Activated naive CD4-positive, alpha-beta T cell treated with anti-CD3 and anti-CD28 coated beads, Interleukin-2, amount 50 U/mL, for 72 hours (primary cell): ENCODE measurements at places on chromosomes 6 and 20. TPM values are rescaled to one million over a fixed set of nuclear protein-coding genes. Genes with fewer than 3 reads are reported as not detected.

DNA sequence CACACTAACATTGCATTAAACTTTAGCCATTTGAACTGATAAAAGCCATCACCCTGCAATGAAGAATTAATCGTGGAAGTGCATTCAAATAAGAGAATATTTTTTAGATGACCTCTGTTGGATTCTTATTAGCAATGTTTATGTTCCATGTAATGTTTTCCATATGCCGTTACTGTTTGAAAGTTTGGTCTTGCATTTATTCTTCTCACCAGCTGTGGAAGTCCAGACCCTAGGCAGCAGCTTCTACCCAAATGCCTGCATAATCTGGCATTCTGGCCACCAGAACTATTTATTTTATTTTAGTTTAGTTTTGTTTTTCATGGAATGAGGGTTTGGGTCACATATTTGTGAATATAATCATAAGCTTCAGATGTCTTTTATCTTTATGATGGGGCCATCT, 140.4 kb downstream of the SAMD5 start:
- DNase-seq = no peak

GRCh38 chr6:157513004-157513603, 132.1 kb downstream of the ZDHHC14 start:
- DNase-seq = no peak

DNA sequence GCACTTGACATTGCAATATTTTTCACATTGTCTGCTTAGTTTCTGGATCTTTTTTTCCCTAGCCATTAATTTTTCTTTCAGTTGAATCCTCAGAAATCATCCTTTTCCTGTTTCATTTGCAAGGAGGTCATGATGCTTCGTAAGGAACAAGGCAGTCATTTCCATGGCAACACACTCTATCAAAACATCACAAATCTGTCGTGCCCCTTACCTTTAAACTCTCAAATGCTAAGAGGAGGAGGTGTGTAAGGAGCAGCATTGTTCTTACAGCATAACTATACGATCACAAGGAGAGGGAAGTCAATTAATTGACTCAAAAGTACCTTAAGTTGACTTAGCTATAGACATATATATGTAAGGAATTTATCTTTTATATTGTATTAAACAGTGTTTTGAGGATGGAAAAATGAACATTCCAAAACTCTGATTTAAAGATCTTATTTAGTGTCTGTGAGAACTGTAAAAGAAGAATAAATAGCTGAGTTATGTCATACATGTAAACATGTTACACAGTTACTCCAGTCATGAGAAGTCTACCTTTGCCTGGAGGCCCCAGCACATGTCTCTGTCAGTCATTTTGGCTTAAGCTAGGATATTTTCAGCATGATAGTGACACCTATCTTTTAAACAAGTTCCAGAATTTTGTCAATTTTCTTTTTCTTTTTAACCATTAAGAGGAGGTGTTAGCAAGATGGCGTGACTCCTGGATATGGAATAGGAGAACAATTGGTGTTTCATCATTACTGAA, 41.6 kb downstream of the CDKAL1 start:
- no peak for DNase-seq

- DNase-seq = no peak
These were observed 7.1 kb downstream of the PLTP start for GRCh38 chr20:45904583-45905504.

- DNase-seq = no peak
These were observed 49.1 kb upstream of the PRDM1 start for GRCh38 chr6:106037060-106037459.

DNA sequence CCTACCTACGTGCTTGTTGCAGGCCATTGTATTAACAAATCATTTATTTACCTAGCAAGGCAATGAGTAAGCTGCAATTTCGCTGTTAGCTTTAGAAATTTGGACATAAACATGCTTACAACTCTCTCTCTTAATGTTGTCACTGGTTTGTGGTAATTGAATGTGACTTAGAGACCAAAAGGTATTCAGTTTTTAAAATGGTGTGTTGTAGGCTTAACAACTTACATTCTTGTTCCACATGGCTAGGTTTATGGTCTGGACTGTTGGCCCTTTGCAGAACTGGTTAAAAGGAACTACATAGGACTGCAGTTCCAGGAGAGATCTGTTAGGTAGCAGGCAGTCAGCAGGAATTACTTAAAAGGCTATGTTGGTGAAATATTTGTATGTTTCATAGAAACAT, 10.3 kb upstream of the CTAGE9 start:
- DNase-seq = no peak

GRCh38 chr6:41836660-41837052, 49.2 kb downstream of the TOMM6 start:
- no peak for DNase-seq

TRDN gene
- not detected for total RNA-seq

CST4 gene
- total RNA-seq = not detected

DNA sequence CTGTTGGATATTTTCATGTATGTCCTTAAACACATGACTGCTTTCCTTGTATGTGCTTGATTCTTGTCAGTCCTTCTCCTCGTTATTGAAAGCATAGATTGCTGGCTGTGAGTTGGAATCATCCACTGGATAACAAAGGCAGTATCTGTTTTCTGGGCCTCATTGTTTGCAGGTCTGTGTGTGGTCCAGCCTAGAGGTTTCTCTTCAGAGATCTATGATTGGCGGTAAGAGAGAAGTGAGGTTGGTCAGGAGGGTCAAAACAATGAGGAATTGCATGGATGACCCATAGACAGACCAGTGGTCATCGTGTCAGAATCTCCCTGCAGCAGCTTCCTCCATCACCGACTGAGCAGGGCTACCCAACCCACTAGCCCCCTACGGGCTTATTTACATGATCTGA, 915.0 kb downstream of the KIF16B start:
- DNase-seq = no peak

DNA sequence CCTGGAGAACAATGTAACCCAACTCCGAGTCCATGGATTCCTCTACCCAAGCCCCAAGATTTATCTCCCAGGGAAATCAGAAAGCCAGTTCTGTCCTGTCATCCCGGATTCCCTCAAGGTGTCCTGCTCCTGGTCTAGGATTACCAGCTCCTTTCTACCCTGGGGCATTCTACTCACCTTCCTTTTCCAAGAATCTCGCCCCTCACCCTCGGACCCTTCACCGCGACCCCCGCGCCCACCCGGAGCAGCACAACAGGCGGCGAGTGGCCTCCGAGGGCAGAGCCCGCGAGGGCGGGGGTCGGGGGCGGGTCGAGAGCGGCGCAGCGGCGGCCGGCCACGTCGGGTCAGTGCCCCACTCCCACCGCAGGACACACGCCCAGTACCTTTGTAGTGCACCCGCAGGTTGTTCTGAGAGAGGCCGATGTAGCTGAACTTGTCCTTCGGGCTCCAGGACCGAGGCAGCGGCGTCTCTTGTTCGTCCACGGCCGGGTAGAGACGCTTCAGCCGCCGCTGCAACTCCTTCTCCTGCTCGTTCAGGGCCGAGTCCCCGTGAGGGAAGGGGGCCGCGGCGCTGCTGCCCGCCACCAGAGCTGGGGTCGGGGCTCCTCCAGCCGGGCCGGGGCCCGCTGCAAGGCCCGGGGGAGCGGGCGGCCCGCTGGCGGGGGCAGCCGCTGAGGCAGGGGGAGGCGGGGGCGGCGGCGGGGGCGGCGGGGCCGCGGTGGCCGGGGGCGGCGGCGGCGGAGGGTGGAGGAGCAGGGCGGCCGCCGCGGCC, 897 bp downstream of the RANBP9 start:
- peak; percentile 64 for DNase-seq
